ENCODE measurements at places on chromosomes 13 and 19.

DNA sequence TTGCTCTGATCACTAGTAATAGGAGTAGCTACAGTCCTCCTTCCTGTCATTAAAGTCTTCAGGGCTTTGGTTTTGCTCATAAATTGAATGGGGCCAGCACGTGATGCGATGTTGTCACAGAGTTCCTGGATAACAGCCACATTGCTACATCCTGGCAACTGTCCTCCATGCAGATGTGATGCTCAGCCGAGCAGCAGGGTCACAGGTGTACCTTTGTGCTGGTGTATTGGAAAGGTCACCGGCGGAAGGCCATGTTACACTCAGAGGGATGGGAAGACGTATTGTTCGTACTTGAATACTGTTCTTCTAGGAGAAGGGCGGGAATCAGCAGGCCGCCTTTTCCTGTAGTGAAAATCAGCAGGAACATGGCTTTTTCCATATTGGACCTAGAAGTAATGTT is 713.8 kb upstream of the GPC6 start:
- no peak for DNase-seq

- DNase-seq, result no peak
These were observed 14.3 kb downstream of the PEPD start for GRCh38 chr19:33507021-33507956.

DNA sequence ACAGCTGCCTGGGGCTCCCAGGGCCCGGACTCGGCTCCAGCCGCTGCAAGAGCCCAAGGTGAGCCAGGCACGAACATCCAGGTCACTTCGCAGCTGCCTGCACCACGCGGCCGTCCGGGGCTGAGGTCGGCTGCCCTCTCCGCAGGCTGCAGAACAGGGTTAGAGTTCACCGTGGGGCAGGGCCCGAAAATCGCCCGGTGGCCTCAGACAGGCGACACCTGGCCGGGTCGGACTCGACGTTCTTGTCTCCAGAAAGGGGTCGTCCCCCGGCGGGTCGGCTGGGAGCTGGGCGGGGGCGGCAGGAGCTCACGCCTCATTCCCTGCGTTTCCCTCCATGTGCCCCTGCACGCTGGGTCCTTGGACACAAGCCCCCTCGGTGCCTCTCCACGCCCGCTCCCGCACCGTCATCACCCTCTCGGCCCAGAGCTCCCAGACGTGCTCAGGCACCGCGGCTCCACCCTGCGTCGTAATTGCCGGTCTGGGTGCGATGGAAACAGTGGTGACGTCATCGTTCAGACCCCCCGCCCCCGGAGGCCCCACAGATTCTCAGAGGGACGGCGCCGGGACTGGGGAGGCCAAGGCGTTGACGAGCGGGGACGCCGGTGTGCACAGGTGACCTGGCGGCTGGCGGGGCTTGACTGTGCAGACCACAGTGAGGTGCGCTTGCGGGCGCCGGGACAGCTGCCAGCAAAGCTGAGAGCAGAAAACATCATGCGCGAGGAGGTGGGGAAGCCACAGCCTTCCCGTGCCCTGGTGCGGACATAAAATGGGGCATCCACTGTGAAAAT is 4.0 kb upstream of the GRIN3B start:
- peak; percentile 45 for DNase-seq

- DNase-seq, result no peak
These were observed 248.3 kb downstream of the TSHZ3 start for GRCh38 chr19:31100981-31101380.

DNA sequence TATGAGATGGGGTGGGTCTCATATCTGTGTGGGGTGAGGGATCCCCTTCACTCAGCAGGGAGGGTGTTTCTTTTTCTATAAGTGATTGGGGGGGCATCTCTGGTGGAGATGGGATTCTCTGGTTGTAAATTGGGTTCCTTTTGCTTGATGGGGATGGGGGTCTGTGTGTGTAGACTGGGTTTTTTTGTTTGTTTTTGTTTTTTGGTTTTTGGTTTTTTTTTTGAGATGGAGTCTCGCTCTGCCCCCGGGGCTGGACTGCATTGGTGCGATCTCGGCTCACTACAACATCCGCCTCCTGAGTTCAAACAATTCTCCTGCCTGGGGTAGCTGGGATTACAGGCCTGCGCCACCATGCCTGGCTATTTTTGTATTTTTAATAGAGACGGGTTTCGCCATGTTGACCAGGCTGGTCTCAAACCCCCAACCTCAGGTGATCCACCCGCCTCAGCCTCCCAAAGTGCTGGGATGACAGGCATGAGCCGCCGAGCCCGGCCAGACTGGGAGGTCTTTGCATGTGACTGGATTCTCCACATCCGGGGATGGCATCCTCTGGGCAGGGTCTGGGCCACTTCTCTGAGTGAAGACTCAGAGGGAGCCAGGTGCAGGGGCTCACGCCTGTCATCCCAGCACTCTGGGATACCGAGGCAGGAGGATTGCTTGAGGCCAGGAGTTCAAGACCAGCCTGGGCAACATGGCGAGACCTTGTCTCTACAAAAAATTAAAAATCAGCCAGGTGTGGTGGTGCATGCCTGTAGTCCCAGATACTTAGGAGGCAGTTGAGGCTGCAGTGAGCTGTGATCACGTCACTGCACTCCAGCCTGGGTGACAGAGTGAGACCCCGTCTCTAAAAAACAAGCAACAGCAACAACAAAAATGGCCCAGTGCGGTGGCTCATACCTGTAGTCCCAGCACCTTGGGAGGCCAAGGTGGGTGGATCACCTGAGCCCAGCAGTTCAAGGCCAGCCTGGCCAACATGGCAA is 799 bp downstream of the MYBPC2 start:
- no peak for DNase-seq

DNA sequence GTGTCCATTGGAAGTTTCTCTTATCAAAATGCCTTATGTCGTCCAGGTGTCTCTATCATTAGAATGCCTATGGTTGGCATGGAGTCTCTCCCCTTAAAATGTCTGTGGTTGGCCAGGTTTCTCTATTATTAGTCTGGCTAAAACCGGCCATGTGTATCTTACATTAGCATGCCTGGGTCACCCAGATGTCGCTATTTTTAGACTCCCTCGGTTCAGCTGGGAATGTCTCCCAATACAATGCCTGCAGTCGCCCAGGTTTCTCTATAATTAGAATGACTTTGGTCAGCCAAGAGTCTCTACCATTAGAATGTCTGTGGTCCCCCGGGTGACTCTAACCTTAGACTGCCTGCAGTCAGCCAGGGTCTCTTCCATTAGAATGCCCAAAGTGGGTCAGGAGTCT is 1536.1 kb downstream of the UQCRFS1 start:
- no peak for DNase-seq

GRCh38 chr13:25678398-25678797 is 306.6 kb downstream of the ATP8A2 start:
- no peak for DNase-seq

GRCh38 chr13:110125613-110126272 is 181.2 kb downstream of the COL4A1 start:
- DNase-seq, result no peak

GRCh38 chr13:83496501-83496900 is 385.8 kb downstream of the SLITRK1 start:
- no peak for DNase-seq

GRCh38 chr13:111917901-111918300 is 149.0 kb upstream of the SOX1 start:
- DNase-seq, result no peak

GRCh38 chr13:50608370-50608769 is 235.1 kb downstream of the DLEU7 start:
- no peak for DNase-seq

DNA sequence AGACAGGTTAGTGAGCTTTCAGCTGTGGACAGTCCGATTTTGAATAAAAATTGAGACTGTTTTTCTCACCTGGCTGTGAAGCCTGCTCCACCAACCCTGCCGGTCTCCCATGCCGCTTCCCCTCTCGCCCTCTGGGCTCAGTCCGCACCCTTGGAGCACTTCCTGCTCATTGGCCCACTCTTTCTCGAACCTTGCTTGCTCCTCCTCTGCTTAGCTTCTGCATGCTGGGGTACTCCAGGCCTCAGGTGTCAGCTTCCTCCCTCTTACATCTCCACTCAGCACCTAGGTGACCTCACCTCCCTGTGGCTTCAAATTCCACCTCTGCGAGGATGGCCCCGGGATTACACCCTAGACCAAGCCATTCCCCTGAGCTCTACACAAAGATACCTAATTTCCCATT is 39.6 kb downstream of the C13orf42 start:
- DNase-seq, result no peak

DNA sequence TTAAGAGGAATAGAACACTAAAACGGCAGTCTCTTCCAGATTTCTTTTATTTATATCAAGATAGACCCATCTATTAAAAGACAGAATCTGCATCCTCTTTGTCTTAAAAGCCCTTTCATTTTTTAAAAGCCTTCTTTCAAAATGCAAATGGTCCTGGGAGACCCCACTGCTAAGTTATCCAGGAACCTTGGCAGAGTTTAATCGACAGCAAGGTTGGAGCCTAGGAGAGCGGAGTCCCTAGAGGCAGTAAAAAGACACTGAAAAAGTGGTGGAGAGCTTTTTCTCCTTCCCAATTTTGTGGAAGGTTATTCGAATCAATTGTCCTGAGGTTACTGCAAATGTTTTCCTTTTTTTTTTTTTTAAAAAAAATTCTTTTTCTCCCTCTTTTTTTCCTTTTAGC is 294.7 kb downstream of the NALCN start:
- DNase-seq, result no peak

GRCh38 chr13:71830736-71831135 is 36.3 kb downstream of the DACH1 start:
- no peak for DNase-seq

Measured in stimulated activated CD4-positive, alpha-beta T cell treated with anti-CD3 and anti-CD28 coated beads, Interleukin-12 subunit alpha, Interleukin-12 subunit beta, amount 100 ng/mL, for 48 hours (primary cell).